ENCODE measurements at places on chromosomes 3 and 15.

- DNase-seq = no peak
Observed at GRCh38 chr3:170420307-170420821, 1.7 kb downstream of the CLDN11 start.

- DNase-seq = no peak
Observed at GRCh38 chr3:141065841-141066805, 15.0 kb downstream of the SPSB4 start.

- DNase-seq = no peak
Observed at GRCh38 chr15:70399204-70399603, 301.5 kb upstream of the TLE3 start.

GRCh38 chr3:104273046-104273649 is 1093.6 kb upstream of the ALCAM start:
- no peak for DNase-seq

GRCh38 chr15:25670025-25670554 is 193.0 kb downstream of the ATP10A start:
- DNase-seq = peak; percentile 20

DNA sequence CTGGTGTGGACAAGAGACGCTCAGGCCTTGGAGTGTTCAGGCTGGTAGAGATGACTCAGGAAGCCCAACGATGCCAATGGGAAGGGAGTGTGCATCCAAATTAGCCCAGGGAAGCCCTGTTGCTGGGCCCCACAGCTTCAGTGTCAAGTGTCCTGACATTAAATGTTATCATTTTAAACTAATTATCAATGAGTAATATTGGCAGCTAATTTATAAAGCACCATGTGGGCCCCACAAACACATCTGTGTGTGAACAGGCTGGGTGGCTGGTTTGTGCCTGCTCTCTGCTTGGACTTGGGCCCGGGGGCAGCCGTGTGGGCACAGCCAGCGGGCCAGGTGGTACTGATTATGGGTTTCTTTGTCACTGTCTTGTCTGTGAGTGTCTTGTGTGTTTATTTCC is 15.0 kb downstream of the FBLN2 start:
- no peak for DNase-seq

- DNase-seq = no peak
Observed at GRCh38 chr3:48268936-48269561, 28.1 kb downstream of the ZNF589 start.

- peak; percentile 57 for DNase-seq
Observed at GRCh38 chr3:53843195-53844177, 2.7 kb downstream of the CHDH start.

- DNase-seq = no peak
Observed at GRCh38 chr15:77653832-77654480, 21.2 kb upstream of the LINGO1 start.

- DNase-seq = no peak
Observed at GRCh38 chr3:59567661-59568060, 517.8 kb upstream of the CFAP20DC start.

- DNase-seq = no peak
Observed at GRCh38 chr3:172057624-172058327, 18.4 kb downstream of the FNDC3B start.

GRCh38 chr3:24139463-24140412 is 194.7 kb downstream of the NR1D2 start:
- no peak for DNase-seq

- no peak for DNase-seq
Observed at GRCh38 chr3:131174752-131175151, 148.1 kb downstream of the NEK11 start.

- no peak for DNase-seq
Observed at GRCh38 chr15:45606841-45607240, 19.7 kb downstream of the BLOC1S6 start.

DNA sequence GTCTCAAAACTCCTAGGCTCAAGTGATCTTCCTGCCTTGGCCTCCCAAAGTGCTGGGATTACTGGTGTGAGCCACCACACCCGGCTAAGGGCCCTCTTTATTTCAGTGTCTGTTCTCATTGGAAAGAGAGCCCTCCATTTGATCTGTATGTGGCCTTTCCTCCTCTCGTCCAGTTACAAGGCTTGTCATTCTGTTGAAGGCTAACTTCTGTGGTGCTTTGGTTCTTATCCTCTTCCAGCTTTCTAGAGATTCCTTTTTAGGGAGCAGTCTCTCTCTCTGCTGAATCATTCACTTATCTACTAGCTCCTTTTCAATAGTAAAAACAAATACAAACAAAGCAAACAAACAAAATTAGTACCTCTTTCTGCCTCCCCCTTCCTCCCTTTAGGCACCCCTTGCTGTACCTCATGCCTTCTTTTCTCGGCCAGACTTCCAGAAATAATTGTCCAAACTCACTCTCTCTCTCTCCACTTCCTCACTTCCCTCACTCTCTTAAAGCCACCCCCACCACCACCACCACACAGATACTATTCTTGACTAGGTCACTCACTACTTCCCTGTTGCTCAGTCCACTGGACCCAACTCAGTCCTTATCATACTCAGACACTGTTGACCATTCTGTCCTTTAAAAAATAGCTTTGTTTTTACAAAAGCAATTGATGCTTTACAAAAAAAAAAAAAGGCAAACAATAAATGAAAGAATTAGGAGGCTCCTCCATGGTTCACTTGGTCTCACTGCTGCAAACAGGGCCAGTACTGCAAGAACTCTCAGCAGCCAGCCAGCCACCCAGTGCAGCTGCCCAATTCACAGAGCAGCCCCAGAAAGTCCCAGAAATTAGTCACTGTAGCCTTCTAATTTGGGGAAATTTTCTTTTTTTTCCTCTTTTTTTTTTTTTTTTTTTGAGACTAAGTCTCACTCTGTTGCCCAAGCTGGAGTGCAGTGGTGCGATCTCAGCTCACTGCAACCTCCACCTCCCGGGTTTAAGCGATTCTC is 31.7 kb upstream of the RAB11A start:
- DNase-seq = no peak

GRCh38 chr3:68007621-68008226 is 353.3 kb upstream of the SUCLG2 start:
- no peak for DNase-seq

DNA sequence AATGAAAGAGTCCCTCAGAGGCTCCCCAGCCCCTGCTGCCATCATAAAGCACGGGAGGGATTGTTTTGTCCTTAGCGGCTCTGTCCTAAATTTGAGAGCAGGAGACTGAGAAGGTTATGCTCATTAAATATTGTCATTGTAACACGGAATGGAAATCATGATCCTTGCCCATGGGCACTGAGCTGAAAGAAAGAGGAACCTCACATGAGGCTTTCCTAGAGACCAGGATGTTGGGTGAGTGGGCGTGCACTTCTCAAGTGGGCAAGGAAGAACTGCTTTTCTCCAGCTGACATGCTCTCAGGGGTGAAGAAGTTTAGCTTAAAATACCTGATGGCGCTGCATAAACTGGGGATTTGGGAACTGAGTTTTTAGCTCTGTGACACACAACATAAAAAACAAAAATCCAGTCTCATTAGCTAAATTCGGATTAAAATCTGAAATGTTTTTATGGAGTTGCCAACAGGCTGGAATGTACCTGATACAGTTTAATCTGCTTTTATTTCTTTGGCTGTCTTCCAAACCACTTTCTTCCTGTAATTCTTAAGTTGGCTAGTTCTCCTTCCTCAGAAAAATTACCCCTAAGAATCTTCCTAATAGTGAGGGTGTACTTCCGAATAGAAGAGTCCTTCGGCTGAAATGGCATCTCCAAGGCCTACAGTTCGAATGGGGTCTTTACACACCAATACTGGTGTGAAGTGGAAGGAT is 31.7 kb downstream of the ADPGK start:
- no peak for DNase-seq

- peak; percentile 25 for DNase-seq
Observed at GRCh38 chr3:66450390-66451022, 50.3 kb downstream of the LRIG1 start.

DNA sequence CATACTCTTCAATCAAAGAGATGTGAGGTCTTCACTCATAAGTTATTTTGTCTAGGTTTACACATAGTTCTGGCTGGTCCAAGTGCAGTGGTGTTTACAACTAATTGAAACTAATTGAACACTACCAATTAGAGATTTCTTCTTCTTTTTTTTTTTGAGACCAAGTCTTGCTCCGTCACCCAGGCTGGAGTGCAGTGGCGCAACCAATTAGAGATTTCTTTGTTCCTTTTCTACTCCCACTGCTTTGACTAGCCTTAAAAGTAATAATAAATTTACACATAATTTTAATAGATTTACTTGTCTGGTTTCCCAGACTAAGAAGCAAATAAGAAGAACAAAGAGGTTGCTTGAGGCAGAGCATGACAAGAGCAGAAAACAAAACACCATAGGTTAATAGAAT is 6.7 kb upstream of the DENND6A start:
- no peak for DNase-seq

GRCh38 chr3:41247055-41248004 is 48.0 kb downstream of the CTNNB1 start:
- no peak for DNase-seq

GRCh38 chr3:10249833-10250232 is 1.6 kb downstream of the TATDN2 start:
- no peak for DNase-seq

DNA sequence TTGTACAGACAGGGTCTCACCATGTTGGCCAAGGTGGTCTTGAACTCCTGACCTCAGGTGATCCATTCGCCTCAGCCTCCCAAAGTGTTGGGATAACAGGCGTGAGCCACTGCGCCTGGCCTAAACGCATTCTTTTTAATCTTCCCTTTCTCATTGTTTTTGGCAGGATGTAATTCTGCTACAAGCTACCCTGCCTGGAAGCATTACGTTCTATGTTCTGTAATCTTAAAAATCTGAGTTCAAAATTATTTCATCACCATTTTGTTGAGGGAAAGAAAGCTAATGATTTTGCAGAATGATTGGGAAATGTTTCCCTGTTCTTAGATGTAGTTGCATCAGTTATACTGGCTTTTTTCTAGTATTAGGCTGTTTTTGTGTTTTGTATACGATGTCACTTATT is 71.5 kb downstream of the RGMA start:
- no peak for DNase-seq

- no peak for DNase-seq
Observed at GRCh38 chr3:50539356-50540286, 27.9 kb downstream of the C3orf18 start.

- no peak for DNase-seq
Observed at GRCh38 chr15:91970142-91970541, 116.6 kb downstream of the SLCO3A1 start.

DNA sequence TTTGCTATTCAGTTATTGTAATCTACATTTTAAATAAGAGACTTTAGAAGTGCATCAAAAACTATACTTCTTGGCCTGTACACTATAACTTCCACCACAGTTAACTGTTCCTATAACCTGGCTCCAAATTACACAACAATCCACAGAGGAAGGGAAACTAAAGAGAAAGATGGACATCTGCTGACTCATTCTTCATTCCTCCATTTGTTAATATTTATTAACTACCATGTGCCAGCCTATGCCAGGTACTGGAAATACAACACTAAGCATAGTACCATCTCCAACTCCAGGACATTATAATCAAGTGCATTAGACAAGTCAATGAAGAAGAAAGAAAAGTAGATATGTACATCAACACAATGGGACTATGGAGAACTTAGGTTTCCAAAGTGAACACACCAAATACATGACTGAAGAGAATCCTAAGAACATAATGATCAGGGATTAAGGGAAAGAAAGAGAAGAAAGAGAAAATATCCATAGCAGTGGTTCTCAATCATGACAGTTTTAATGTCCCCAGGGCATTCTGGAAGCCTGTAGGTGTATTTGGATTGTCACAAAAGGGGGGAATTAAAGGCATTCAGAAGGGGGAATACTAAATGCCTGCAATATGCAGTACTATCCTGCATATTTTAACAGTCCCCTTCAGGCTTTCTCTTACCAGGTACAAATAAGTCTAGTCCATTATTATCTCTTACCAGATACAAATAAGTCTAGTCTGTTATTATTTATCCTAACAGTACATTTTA is 8.9 kb downstream of the ICE2 start:
- no peak for DNase-seq

DNA sequence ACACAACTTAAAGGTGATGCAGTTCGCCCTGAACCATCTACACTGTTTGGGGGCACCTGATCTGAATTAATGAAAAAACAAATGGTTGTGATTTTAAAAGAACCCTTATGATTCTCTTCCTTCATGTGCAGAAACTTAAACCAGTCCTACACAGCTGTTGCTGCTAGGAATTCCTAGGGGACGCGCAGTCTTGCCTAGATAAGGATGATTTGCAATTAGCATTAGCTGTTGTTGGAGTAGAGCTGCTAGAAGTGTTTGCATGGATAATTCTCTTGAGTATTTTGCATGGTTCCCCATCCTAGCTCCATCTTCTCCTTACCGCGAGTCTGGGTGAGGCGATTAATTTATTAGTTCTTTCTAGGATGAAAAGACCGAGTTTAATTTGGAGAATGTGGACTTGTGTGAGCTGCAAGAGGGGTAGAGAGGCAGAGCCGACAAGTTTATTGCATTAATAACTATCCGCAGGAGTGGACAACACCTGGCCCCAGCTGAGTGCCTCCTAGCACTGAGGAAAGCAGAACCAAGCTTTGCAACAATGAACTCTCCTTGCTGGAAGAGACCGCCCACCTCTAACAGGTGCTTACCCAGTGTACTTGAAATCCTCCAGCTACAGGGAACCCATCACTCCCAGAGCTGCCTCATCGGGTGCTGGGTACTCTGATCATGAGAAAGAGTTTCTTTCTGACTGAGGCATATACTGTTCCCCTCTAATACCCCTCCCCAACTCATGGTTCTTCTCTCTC is 75.0 kb upstream of the WNT7A start:
- no peak for DNase-seq

DNA sequence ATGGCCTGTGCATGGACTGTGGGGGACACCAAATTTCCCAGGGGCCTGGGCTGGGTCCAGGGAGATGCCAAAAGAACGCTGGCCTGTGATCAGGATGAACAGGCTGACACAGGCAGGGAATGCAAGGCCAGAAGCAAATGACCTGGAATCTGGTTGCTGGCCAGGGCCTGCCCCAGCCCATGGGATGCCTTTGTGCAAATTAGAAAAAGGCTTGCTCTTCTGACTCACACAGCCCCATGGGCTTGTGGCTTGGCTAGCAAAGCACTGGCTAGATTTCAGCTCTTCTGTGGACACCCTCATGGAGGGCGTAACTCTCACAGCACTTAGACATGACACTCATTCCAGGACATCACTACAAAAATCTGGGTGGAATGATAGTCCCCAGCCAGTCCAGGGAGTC is 356.0 kb downstream of the SHQ1 start:
- no peak for DNase-seq

DNA sequence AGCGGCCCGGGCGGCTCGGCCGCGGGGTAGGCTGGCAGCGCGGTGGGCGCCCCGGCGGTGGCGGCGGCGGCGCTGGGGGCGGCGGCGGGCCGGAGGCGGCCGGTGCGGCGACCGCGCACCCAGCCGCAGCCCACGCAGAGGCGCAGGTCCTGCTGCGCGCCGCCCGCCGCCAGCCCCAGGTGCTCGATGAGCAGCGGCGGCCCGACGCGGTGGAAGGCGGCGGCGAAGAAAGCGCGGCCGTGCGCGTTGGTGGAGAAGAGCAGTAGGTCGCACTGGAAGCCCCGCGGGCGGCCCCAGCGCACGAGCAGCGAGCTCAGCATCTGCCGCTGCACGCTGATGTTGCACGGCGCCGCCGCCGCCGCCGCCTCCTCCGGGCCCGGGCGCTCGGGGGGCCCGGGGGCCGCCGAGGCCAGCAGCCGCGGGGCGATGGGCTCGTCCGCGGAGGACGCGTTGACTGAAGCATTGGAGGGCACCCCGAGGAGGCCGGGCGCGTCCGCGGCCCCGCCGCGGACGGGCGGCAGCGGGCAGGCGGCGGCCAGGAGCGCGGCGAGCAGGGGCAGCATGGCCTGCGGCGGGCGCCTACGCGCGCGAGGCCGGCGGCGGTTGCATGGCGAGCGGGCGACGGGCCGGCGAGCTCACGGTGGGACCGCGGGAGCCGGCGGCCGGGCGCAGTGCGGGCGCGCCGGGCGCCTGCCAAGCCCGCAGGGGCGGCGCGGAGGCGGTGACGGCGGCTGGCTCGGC is 452 bp downstream of the TMEM158 start:
- DNase-seq = no peak

- DNase-seq = no peak
Observed at GRCh38 chr3:16428612-16429011, 84.9 kb downstream of the RFTN1 start.
